ENCODE measurements at places on chromosomes 11 and 22.

- no peak for DNase-seq
Measured at GRCh38 chr11:18374956-18375355, 19.4 kb upstream of the LDHA start.

- DNase-seq: peak; percentile 92
Measured at GRCh38 chr22:37566903-37567798, 6.9 kb downstream of the CDC42EP1 start.

DNA sequence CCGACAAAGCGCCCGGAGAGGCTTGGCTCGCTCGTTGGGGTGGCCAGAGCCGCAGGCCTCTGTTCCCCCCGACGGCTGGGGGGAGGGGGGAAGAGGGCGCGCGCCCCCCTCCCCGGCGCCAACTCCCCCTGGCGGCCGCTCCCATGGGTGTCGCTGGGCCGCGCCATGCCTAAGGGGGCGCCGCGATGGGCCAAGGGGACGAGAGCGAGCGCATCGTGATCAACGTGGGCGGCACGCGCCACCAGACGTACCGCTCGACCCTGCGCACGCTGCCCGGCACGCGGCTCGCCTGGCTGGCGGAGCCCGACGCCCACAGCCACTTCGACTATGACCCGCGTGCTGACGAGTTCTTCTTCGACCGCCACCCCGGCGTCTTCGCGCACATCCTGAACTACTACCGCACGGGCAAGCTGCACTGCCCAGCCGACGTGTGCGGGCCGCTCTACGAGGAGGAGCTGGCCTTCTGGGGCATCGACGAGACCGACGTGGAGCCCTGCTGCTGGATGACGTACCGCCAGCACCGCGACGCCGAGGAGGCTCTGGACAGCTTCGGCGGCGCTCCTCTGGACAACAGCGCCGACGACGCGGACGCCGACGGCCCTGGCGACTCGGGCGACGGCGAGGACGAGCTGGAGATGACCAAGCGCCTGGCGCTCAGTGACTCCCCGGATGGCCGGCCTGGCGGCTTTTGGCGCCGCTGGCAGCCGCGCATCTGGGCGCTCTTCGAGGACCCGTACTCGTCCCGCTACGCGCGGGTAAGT lies 1.4 kb downstream of the KCNC1 start:
- no peak for DNase-seq

DNA sequence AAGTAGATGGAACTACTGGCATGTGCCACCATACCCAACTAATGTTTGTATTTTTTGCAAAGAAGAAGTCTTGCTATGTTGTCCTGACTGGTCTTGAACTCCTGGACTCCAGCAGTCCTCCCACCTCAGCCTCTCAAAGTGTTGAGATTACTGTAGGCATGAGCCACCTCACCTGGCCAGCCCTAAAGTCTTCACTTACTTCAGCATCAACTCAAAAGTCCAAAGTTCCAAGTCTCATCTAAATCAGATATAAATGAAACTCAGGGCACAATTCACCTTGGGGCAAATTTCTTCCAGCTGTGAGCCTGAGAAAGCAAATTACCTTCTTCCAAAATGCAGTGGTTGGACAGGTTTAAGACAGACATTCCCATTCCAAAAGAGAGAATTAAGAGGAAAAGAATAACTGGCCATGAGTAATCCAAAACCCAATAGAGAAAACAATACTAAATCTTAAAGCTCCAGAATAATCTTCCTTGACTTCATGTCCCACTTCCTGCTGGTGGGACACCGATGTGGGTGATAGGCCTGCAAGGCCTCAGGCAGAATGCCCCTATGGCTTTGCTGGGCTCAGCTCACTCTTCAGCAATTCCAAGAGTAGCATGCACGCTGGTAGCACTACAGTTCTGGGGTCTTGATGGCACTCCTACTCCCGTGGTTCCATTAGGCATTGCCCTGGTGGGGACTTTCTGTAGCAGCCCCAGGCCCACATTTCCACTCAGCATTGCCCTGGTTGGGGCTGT lies 50.3 kb downstream of the TUG1 start:
- no peak for DNase-seq

GRCh38 chr11:107857550-107858216 lies 904 bp downstream of the SLC35F2 start:
- DNase-seq: no peak

GRCh38 chr11:44308256-44308922 lies 1.6 kb downstream of the ALX4 start:
- no peak for DNase-seq

GRCh38 chr11:67654225-67654624 lies 3.7 kb upstream of the ACY3 start:
- no peak for DNase-seq

DNA sequence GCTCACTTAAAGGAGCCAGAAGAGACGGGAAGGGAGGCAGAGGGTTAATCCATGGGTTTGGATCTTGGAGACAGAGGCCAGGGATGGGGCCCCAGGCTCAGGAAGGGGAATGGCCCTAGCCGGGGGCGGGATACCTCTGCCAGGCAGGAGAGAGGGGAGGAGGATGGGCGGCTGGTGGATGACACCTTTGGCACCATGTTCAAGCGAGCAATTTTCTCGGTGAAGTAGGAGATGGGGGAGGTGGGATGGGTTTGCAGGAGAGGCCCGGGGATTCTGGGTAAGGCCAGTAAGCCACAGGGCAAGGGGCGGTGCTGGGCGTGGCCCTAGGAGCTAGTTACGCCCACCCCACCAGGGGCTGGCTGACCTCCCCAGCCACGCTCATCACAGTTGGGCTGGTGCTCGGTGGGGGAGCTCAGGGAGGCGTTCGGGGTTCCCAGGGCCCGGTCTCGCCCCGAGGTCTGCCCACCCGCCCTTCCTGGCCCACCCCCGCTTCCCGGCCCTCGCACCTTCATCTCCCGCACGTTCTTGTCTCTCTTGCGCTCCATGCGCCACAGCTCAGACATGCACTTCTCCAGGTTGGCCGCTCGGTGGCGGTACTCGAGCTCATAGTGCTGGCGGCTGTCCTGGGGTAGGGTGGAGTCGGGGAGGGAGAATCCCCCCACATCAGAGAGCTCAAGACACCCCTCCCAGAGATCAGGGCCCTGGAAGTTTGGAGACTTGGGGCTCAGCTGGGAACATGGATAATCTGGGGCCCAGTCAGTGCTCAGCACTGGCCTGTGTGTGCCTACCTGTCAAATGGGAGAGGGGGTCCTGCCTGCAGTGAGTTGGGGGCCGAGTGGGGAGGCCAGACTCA lies 12.7 kb downstream of the BAIAP2L2 start:
- DNase-seq: no peak

DNA sequence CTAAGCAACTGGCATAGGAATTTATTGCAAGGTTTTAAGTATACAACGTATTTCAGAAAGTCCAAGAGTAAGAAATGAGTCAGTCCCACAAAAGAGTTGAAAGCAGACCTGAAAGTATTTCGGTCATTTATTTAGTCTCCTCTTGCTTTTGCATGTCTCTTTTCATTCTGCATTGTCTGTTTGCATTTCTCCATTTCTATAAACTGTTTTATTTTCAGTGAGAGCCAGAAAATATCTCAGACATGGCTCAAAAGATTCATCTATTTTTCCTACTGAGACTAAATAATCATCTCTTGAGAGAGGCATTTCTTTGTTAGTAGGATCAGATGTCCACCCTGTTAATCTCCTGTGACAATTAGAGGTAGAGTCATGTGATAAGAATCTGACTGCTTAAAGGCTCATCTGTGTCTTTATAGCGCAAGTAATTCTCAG lies 219.1 kb upstream of the CCDC179 start:
- peak; percentile 11 for DNase-seq

- no peak for DNase-seq
Measured at GRCh38 chr11:64430645-64431044, 71.7 kb downstream of the RPS6KA4 start.

GRCh38 chr11:45320371-45320770 lies 34.2 kb upstream of the SYT13 start:
- DNase-seq: no peak

DNA sequence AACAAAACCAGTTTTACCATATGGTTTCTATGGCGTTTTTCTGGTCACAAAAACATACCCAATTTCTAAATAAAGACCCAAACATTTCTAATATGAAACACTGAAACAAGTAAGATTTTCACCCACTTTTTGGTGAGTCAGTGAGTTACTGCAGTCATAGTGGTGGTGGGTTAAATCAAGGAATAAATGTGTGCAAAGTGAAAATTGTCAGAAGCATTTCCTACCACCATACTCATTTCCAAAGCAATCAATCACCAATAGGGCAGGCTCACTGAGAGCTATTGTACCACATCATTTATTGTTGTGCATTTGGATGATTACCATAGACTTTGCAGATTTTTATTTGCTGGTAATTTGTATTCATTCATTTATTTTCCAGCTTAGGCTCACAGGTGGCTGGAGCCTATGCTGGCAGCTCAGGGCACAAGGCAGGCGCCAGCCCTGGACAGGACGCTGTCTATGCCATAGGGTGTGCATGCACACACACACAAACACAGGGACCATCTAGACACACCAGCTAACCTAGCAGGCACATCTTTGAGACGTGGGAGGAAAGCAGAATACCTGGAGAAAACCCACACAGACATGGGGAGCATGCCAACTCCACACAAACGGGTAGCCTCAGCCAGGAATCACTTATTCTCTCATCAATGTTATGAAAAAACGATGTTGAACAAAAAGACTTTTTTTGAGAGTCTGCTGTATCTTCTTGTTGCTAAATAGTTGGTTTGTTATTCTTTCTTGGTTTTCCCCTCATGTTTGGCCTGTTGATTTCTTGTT lies 5.1 kb downstream of the FAM118B start:
- no peak for DNase-seq

DNA sequence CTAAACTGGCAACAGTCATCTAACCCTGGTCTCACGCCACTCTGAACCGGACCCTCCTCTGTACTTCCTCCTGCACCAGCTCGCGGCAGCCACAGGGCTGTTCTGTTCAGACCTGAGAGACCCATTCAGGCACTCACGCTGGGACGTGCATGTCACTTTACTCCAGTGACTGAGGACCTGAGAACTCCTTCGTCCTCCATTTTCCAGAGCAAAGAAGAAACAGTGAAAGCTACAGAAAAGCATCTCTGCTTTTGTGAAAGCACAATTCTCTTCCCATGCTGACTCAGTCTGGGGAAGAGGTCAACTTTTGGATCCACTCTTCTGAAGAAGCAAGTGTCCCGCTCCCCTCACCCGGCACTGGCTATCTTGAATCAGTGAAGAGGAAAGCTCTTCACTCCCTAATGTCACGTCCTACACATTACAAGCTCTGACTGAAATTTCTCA lies 24.5 kb downstream of the PISD start:
- peak; percentile 74 for DNase-seq

DNA sequence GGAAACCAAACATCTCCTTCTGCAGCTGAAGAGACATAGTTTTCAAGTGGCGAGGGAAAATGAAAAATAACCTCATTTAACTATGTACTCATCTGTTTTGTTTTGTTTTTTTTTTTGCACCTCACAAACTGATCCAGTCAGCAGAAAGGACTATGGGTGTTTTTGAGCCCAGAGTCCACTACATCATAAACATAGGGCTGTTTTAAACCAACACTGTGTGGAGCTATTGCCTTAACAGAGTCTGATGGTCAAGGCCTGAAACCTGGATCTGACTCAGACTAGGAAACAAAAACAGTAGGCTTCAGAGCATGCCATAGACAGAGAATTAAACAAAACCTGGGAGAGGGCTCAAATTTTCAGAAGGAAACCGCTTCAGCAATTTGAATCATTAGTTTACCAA lies 99.3 kb upstream of the FSHB start:
- DNase-seq: no peak

GRCh38 chr11:113626736-113627135 lies 79.4 kb downstream of the TMPRSS5 start:
- DNase-seq: no peak

DNA sequence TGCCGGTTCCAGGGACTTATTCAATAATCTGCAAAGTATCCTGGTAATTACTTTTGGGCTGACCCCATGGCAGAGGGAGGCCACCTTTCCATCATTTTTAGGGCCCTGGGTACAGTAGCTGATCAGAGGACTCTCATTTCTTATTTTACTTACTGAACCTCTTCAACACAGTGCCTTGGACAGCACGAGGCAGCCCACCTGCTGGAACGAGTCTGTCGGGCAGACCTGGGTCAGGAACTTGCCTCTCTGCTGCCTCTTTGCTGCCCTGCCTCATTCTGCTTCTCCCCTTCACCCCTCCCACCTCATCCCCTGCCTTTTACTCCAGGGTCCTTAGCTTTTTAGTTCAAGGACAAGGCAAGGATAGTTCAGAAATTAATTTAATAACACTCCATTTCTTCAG lies 204.5 kb downstream of the CSNK2A3 start:
- DNase-seq: no peak

DNA sequence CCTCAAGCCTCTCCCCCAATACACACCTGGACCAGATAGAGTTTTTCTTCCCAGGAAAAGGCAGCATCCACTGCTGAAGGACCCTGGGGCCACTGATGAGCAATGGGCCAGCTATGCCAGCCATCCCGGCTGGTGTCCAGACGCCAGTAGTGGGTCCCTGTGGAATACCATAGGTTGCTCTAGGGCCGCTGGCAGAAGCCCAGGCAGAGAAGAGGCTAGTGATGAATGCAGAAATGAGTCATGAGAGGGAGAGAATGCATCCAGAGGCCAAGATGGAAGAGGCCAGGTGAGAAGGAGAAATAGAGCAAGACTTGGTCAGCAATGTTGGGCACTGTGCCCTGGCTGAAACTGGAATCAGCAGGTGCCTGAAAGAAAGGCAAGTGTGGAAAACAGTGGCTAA lies 8.9 kb downstream of the HPX start:
- no peak for DNase-seq

DNA sequence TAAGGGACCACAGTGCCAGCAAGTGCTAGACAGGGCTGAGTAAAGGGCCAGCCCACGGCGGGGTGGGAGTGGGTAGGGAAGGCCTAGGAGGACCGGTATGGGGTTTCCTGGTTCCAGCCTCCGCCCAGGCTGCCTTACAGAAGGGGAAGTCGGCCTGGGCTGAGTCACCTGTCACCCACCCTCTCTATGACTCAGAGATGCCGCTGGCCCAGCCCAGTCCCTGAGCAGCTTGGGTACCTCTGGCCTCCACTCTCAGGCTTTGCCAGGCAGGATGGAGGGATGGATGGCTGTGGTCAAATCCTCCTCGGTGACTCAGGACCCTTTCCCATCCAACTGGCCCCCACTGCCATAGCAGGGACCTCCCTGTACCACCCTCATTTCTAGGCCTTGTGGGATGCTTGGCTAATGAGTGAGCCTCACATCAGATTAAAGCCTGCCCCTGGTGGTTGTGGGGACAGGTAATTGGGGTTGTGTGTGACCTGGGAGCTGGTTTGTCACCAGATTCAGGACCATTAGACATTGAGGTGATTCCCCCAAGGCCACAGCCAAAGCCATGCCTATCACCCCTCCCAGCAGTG lies 13.9 kb downstream of the SLC35E4 start:
- peak; percentile 86 for DNase-seq

GRCh38 chr11:100734743-100735527 lies 47.8 kb downstream of the ARHGAP42 start:
- DNase-seq: no peak

DNA sequence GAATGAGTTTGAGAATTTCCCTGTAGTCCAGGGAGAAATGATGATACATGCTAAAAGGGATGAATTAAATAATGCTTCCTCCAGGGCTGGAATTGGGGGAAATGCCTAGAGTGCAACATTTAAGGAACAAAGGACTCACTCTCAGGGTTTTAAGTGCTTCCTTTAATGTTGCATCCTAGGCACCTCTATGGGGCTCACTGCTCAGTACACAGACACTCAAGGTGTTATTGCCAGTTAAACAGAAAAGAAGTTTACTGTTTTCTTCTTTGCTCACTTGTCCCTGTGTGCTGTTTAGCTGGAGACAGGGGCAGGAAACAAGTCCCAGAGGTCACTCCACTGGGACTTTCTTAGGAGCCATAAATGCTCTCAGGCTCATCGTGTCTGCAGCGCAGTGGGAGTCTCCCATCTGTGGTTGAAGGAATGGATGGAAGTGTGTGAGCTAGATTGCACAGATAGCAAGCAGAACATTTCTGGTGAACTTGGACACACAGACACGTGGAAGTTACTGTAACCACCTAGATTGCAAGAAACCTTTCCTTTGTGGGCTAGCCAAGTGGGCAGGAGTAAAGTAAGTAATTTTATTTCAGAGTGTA lies 8.4 kb upstream of the OR52H1 start:
- DNase-seq: no peak

Measured in GM10248 (cell line).